T follicular helper cell (primary cell): ENCODE measurements at places on chromosomes 13 and 19.

DNA sequence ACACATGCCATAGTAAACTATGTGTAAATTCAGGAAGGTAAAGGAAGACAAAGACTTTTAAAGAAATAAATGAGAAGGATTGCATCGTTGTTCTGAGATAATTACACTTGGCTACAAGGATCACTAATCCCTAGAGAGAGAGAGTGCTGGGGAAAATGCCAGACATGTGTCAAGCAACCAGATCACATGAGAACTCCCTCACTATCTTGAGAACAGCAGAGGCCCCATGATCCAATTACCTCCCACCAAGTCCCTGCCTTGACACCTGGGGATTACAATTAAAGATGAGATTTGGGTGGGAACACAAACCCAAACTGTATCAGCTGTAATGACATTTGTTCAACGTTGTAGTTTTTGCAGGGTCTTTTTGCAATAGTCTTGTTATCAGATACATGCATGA, 1600.9 kb upstream of the MIR17HG start:
- DNase-seq, result no peak

DNA sequence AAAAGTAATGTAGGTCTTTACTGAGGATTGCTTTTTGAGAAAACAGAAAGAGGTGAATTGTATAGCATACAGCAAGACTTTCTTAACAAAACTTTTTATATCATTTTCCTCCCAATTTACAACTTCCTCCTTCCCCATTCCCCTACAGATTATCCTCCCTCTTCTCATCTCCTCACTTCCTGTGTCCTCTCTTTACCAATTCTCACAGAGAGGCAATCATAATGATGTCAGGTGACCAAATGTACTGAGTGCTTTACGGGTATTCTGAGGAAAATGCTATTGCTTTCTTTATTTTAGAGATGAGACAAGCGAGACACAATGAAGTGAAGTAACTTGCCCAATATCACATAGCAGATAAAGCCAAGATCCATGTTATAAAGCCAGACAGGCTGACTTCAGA, 1.7 kb upstream of the MTMR6 start:
- DNase-seq, result no peak

DNA sequence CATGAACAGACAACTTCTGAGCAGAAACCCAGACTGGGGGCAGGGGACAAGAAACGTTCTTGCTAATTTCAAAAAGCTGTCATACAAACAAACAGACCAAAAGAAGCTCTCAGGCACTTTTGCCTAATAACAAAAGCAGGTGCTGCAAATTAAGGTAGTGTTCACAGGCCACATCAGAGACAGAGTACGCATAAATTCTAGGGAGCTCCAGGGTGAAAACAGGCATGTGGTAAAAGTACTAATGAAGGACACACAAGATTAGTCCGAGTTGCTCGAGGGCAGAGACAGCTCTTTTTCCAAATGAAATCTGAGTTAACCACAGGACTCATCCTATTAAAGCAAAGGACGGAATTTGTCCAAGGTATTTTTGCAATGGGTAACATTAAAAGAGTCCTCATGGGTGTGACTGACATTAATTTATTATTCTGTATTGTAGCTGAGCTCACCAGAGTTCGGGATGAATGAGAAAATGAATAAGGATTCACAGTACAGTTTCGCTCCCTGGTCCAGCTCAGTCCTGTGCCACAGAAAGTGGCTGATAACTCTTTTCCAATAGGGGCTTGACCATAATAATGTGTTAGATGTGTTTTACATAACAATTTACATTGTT, 197.3 kb downstream of the LHFPL6 start:
- no peak for DNase-seq

DNA sequence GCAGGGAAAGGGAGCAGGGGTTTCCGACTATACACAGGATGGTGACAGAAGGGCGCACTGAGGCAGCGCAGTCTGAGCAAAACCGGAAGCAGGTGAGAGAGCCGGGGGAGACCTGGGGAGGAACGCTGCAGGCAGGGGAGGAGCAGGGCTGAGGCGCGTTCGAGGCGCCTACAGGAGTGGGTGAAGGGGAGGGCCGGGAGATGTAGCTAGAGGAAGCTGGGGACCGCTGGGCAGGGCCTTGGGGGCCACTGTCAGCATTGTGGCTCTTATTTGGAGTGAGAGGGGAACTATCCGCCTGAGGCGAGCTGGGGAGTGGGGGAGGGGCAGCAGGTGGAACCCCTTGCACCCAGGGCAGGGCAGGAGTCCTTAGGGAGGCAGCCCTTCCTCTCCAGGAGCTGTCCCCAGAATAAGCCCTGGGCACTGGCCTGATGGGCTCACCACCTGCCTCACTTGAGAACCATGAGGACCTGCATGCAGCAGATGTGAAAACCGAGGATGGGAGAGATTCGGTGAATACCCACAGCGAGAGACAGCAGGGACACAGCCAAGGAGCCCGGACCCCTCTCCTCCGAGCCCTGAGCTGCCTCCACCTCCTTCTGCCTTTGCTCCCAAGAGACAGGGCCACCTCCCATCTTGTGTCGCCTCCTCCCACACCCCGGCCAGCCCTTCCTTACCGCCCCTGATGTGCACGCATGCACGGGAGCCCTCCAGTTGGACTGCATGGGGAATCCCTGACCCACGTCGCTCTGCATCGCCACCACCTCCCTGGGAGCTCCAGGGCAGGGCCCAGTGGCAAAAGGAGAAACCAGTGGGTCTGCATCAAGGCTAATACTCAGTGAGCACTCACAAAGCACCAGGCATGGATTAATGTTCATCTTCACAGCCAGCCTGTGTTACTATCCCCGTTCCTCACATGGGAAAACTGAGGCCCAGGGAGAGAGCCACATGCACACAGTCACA, 10.3 kb downstream of the AKT2 start:
- DNase-seq, result peak; percentile 7

DNA sequence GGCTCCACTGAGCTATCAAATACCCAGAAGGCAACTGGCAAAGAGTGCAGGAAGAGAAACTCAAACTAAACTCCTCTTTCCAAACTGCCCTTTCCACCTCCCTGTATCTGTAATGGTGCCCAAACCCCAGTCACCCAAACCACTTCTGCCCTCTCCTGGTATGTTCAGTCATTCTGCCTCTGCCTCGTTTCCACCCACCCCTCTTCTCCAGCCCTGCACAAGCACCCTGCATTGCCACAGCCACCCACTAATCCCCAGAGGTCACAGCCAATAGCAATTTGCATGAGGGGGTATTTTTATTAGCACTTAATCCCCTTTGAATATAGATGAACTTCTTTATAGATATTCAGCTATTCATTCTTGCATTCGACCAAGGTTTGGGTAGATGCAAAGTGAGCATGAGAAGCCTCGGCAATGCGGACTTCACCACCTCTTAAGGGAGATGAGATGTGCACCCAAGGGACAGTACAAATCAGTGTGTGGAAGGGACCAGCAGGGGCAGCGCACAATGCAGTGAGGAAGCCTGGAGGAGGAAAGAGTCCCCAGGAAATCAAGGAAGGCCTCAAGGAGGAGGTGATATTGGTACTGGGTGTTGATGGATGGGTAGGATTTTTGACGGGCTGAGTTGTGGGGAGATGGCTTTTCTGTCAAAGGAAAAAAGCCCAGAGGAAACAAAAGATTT, 12.4 kb downstream of the TMEM272 start:
- peak; percentile 48 for DNase-seq

GRCh38 chr19:1952635-1953034, 11.7 kb downstream of the CSNK1G2 start:
- DNase-seq, result no peak
